ENCODE measurements at places on chromosomes 13 and 19.

GRCh38 chr19:19335408-19336158 is 15.0 kb downstream of the MAU2 start:
- no peak for DNase-seq

DNA sequence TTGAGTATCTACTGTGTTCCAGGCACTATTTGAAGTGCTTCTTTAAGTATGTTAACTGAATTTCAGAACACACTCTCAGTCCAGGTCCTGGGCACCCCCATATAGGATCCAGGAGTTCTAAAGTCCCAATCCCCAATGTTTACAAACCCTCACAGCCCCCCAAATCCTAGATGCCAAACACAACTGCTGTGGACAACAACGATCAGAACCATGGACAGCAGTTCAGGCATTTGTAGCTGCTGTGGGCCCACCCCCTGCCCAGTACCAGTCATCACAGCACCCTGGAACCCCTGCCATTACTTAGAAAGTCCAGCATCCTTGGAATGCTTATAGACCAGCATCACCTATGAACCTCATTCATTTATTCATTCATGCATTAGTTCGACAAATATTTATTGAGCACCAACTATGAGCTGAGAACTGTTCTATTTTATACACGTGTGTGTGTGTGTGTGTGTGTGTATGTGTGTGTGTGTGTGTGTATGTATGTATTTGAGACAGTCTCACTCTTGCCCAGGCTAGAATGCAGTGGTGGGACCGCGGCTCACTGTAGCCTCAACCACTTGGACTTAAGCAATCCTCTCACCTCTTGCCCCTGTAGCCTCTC is 19.3 kb upstream of the SDHAF1 start:
- DNase-seq = peak; percentile 56

GRCh38 chr19:39299404-39299803 is 3.2 kb downstream of the IFNL1 start:
- no peak for DNase-seq

DNA sequence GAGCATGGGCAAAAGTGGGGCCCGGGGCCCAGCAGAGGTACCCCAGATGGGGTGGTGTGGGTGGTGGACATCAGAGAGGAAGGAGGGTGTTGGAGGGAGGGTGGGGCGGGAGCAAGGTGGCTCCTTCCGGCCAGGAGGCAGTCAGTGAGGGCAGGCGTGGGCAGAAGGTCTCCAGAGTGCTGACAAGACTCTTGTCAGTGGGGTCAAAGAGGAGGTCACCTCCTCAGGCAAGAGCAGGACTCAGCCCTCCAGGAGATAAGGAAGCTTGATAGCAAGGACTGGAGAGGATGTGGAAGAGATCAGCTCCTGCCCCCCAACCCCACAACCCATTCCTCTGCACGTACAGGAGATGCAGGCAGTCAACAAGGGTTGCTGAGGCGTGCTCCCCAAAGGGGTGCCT is 9.8 kb downstream of the GJA3 start:
- DNase-seq = no peak

DNA sequence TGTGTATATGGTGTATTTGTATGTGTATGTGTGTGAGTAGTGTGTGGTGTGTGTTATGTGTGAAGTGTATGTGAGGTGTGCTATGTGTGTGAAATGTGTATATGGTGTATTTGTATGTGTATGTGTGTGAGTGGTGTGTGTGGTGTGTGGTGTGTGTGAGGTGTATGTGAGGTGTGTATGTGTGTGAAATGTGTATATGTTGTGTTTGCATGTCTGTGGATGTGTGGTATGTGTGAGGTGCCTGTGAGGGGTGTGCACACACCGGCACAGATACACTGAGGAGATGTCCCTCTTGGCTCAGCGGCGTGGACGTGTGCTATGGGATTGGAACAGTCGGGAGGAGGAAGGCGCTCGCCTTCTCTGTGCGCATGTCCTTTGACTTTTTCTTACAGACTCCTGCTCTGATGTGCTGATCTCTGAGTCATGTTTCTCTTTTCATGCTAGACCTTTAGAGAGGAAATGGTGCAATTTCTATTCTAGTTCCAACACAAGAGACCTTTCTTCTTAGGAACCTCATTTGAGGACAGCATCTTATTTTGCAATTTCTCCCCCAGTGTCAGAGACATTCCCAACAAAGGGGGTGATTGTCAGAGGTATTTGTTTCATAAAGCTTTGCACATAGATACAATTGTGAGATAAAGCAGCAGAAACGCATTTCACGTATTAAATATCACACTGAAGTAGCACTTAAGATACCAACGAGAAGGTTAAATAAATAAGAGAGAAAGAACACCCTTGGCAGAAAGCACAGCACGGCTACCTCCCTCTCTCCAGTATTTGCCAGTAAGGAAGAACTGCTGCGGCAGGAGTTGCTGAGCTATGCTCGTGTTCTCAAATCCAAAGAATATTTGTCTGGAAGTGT is 11.3 kb upstream of the TNFRSF19 start:
- peak; percentile 86 for DNase-seq

GRCh38 chr13:106182404-106182803 is 353.1 kb downstream of the EFNB2 start:
- peak; percentile 36 for DNase-seq

DNA sequence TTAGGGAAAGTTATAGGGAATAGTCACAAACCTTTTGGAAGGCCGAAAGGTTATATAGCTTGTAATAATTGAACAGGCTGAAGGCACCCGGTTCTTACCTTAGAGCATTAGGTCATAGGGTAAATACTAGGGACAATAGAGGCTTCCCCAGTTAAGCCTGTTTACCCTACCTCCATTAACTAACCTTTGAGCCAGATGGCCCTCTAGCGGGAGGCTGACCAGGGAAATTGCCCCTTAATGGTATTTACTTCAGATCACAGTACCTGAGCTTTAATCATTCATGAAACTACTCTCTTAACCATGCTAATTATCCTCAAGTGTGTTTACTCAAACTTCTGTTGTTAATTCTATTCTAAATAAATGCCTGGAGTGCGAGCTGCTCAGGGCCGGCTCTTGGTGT is 20.4 kb upstream of the ZNF83 start:
- no peak for DNase-seq

GRCh38 chr19:2762783-2763496 is 20.1 kb downstream of the SGTA start:
- DNase-seq = no peak

DNA sequence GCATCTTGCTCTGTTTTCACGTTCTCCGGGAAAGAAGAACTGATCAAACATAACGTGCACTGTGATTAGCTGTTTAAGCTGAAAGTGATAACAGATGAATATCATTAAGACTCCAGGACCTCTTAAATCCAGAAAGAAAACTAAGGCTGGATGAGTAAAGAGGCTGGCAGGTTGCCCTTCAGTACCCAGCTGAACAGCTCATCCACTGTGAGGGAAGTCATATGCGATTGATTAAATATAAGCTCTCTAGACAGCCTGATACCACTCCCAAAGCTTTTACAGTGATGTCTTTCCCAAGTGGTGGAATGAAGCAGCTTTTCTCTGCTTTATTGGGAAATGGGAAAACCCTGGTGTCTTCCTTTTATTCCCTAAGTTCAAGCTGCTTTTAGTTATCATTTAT is 116.9 kb downstream of the EFNB2 start:
- peak; percentile 41 for DNase-seq

- no peak for DNase-seq
Observed at GRCh38 chr19:37977992-37978391, 71.0 kb downstream of the SIPA1L3 start.

- DNase-seq = peak; percentile 67
Observed at GRCh38 chr13:50124536-50125303, 109.5 kb downstream of the KCNRG start.

GRCh38 chr13:39399102-39399501 is 203.9 kb downstream of the LHFPL6 start:
- DNase-seq = no peak

- no peak for DNase-seq
Observed at GRCh38 chr13:59330764-59331163, 833.0 kb downstream of the DIAPH3 start.

DNA sequence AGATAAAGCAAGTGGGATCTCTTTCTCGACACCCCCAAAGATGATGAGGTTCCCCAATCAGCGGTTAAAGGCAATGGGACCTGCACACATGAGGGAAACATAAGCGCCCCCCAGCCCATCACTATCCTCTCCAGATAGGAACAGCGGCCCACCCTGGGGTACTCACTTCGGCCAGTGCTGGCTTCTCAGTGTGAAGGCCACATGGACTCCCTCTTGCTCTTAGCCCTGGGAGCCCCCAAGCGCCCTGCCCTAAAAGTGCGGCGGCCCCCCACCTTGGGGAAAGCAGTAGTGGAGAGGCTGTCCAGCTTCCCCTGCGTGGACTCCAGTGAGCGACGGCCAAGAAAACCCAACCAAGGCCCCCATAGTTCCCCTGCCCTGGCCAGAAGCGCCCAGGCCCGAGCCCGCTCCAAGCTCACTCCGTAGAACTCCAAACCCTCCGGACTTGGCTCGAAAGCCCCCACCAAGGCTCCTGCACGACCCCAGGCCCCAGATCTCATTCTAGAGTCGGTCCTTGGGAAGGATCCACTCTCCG is 1.0 kb downstream of the CACNA1A start:
- DNase-seq = no peak

GRCh38 chr19:2354670-2355069 is 5.4 kb upstream of the TMPRSS9 start:
- DNase-seq = no peak

DNA sequence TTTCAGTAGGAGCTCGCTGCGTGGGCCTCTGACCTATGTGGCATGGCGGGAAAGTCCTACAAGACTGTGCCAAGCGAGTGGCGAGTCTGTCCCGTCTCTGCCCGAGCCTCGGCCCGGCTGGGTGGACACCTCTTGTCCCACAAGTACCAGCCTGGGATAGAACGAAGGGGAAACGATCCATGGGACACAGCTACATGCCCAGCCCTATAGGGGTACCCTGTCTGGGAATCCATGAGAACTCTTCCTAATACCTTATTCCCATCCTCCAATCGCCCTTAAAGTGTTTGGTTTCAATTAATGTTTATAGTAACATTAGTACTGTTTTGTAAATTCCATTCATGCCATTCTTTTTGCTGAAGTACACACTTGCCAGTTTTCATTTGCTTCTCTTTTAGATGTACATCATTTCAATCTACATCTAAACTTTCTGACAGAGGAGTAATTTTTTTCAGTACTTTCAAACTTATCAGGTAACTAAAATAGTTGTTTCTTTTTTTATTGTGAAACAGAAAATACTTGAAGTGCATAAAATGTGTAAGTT is 667 bp upstream of the ZNF790 start:
- peak; percentile 12 for DNase-seq

GRCh38 chr19:29315556-29316190 is 102.7 kb upstream of the UQCRFS1 start:
- DNase-seq = no peak

- DNase-seq = peak; percentile 42
Observed at GRCh38 chr19:13864667-13865570, 12.0 kb upstream of the NANOS3 start.

DNA sequence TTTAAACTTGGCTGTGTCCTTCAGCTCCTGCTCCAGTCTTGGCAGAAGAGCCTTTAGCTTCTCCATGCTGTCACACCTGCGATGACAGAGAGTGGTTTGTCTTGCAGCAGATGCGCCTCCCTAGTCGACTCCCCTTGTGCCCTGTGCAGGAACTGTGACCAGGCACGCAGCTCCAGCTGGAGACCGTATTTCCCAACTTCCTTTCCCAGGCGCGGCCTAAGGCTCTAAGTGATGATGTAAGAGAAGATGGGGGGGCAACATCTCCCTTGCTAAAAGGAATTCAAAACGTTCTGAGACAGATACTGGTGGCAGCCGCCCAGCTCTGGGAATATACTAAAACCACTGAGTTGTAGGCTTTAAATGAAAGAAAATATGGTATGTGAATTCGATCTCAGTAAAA is 16.3 kb downstream of the DCUN1D2 start:
- DNase-seq = peak; percentile 52

DNA sequence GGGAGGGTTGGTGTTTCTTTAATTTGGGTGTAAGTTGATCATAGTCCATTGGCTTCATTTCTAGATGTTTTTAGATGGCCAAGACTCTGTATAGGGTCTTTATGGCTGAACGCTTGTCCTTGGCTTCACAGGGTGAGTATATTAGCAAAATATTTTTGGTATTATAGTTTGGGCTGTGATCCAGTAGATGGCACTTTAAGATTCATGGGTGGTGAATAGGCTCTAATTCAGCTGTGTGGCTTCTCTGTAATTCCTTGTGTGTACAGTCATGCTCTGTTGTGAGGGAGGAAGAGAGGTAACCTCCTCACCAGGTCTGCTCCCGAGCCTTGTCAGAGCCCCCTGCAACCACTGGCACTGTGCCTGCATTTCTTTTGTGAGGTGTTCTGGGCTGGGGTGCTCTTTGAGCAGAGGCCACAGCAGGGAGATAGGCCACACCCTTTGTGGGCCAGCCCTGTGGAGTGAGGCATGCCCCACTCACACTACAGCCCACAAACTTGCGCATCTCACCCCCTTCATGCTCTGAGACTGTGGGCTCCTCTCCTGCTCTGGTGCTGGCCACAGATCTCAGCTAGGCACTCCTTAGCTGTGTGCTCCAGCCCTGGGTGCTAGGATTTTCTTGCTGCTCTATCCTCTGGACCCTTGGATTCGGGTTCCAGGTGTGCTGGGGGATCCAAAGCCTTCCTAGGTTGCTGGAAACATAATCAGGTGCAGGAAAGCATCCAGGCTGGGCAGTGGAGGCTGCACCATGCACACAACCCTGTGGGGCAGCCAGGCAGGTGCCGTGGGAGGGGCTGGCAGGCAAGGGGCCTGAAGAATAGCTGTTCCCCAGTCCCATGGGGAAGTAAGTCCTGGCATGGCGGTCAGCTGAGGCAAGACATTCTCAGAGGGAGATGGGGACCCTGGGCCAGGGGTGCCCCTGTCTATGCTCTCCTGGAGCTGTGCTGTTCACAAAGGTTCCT is 193.9 kb downstream of the GPC5 start:
- no peak for DNase-seq
